ENCODE measurements at places on chromosomes 2 and 18. TPM values are rescaled to one million over a fixed set of nuclear protein-coding genes. Genes with fewer than 3 reads are reported as not detected.

Gene PIAS2
- total RNA-seq: 36.6 TPM

Gene MTCL1
- 4.7 TPM for total RNA-seq

Gene LIPG
- total RNA-seq: 1.6 TPM

Gene RAB6D
- total RNA-seq: 0.13 TPM

Gene CD226
- total RNA-seq: 0.97 TPM

Gene NR4A2
- total RNA-seq: 2.4 TPM

Gene TMEM169
- total RNA-seq: 0.27 TPM

Gene CYP27A1
- 17.4 TPM for total RNA-seq

- no peak for DNase-seq
Measured at GRCh38 chr2:159922563-159922962, 124.6 kb upstream of the CD302 start.

- no peak for DNase-seq
Measured at GRCh38 chr2:167132906-167133555, 244.8 kb downstream of the XIRP2 start.

- no peak for DNase-seq
Measured at GRCh38 chr2:168210895-168211570, 36.4 kb downstream of the STK39 start.

GRCh38 chr2:215332872-215333595 lies 21.2 kb downstream of the ATIC start:
- no peak for DNase-seq

GRCh38 chr2:191245869-191246531 lies 796 bp downstream of the MYO1B start:
- peak; percentile 65 for DNase-seq

DNA sequence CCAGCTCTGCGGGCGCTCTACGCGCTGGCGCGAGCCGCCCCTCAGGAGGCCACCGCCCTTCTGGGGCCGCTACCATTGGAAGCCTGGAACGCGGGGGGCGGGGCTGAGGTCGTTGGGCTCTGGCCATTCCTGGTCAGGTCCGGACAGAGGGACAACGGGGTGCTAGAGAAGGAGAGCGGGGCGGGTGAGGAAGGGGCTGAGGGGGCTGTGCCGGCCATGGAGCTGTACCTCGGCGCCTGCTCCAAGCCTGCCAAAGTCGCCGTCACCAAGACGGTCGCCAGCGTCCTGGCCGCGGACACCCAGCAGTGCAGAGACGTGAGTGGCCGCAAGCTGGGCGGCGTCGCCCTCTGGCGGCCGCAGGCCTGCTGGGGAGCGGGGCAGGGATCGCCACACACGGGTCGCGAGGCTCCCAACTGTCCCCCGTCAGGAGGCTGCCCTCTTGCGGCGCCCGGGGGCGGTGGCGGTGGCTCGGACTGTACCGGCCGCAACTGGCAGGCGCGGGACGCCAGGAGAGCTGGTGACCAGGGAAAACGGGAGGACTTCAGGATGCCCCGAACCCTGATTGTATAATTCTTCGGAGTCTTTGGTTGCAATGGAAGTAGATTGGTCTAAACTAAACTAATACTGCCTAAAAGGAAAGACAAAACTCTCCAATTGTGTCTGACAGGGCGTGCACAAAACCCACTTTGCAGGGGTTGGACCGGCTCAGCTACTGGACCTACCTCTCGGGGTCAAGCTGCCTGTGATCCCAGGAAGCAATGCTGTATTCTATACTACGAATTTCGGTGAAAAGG lies at the start of gene FSIP2:
Gene FSIP2, plus strand, starts transcription at position 126 of the 794 bp plus-strand sequence. Its CDS starts 91 bp downstream, at position 217.
- peak; percentile 53 for DNase-seq

DNA sequence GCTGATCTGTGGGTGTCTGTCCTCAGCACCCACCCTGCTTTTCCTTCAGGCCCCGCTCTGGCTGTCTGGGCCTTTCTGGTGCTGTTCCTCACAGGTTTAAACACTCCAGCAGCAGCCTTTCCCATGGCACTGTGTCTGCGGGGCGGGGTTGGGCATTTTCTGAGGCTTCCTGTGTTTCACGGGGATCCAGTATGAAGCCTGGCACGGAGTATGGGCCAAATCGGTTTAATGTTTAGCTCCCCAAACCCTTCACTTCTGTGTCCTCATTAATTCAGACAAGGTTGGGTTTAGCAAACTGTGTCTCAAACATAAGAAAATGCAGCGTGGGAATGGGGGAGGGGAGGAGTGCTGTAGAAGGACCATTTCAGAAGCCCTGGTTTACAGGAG lies 44.9 kb downstream of the HPCAL1 start:
- no peak for DNase-seq

- DNase-seq: no peak
Measured at GRCh38 chr2:212811036-212811805, 272.6 kb upstream of the ERBB4 start.

DNA sequence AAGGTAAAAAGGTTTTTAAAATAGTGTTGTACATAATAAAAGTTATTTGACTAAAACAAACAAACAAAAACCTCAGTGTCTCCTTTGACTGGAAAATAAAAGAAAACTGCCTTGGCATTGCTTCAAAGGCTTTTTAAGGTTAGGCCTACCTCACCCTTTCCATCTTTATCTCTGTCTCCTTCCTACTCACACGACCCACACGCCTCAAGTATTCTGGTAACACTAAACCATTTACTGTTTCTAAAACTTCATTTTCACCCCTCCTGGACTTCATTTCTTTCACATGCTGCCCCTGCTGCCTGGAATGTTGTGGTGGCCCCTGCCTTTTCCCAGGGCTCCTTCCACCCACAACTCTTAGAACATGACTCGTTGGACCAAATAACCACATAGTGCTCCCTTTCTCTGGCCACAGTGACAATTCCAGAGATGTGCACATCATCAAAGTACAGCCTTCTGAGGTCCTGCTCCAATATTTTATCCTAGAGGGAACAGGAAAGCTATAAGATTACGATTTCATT lies 54.0 kb downstream of the ERBB4 start:
- no peak for DNase-seq

- no peak for DNase-seq
Measured at GRCh38 chr2:71790226-71791060, 337.1 kb downstream of the DYSF start.

- no peak for DNase-seq
Measured at GRCh38 chr2:38147333-38148121, 71.6 kb upstream of the CYP1B1 start.

GRCh38 chr2:154638783-154639182 lies 59.7 kb upstream of the KCNJ3 start:
- no peak for DNase-seq

GRCh38 chr2:60505880-60506260 lies 47.6 kb downstream of the BCL11A start:
- DNase-seq: no peak

- DNase-seq: no peak
Measured at GRCh38 chr2:137155356-137156104, 390.2 kb downstream of the THSD7B start.
